ENCODE measurements at places on chromosomes 13 and 19.
A peak's percentile ranks its signal among the peaks of the same experiment; 100 is the strongest.

DNA sequence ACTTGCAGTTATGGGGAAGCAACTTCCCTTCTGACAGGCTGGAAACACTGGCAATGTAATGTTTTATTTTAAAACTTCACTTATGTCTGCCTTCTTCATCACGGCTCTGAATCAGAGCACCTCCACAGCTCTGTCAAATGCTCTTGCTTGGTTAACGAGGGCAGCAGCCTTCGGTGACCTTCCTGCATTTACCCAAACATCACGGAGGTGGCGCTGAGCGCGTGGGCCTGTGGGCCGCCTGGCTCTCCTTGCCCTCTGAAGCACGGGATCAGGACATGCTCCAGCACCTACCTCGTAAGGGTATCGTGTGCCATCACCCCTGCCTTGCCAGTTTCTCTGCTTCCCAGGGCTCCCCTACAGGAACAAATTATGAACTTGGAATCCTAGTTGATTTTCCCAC, 310.0 kb downstream of the TEX29 start:
- no peaks in the 10 kb centered on the region for H3K36me3 ChIP-seq
- H3K27ac ChIP-seq: no peak overlapping the region
- no peak overlapping the region for H3K4me3 ChIP-seq
- no peaks in the 10 kb centered on the region for H3K4me1 ChIP-seq

- peaks cover 29% of the 10 kb centered on the region for H3K4me1 ChIP-seq
- no peaks in the 10 kb centered on the region for H3K27me3 ChIP-seq
- H3K27ac ChIP-seq: no peak overlapping the region
- DNase-seq: peak; percentile 89
- peaks cover 5% of the 10 kb centered on the region for H3K36me3 ChIP-seq
Measured at GRCh38 chr19:6021878-6022569, 44.1 kb upstream of the RANBP3 start.

DNA sequence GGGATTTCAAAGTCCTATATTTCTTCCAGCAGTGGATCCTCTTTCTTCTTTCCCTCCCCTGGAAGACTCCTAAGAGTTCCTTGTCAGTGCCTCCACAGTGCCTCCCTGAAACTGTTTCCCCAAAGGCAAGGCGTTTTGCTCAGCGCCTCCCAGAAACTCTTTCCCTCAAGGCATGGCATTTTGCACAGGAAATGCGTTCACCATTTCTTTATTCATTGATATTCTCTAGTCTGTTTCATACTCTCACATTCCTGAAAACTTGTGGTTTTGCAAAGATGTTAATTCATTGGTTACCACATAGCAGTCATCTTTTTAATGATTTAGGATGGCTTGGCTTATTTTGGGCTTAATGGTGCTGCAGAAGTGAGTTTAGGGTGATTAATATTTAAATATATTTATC, 177.3 kb upstream of the SLC10A2 start:
- no peaks in the 10 kb centered on the region for H3K4me1 ChIP-seq
- no peak overlapping the region for H3K4me3 ChIP-seq
- no peaks in the 10 kb centered on the region for H3K27me3 ChIP-seq
- no peak for DNase-seq
- H3K27ac ChIP-seq: no peak overlapping the region
- no peaks in the 10 kb centered on the region for H3K36me3 ChIP-seq

- no peaks in the 10 kb centered on the region for H3K27me3 ChIP-seq
- H3K27ac ChIP-seq: no peak overlapping the region
- no peak overlapping the region for H3K4me3 ChIP-seq
- H3K4me1 ChIP-seq: no peaks in the 10 kb centered on the region
- H3K36me3 ChIP-seq: no peaks in the 10 kb centered on the region
Measured at GRCh38 chr13:97627566-97627965, 193.6 kb downstream of the RAP2A start.

DNA sequence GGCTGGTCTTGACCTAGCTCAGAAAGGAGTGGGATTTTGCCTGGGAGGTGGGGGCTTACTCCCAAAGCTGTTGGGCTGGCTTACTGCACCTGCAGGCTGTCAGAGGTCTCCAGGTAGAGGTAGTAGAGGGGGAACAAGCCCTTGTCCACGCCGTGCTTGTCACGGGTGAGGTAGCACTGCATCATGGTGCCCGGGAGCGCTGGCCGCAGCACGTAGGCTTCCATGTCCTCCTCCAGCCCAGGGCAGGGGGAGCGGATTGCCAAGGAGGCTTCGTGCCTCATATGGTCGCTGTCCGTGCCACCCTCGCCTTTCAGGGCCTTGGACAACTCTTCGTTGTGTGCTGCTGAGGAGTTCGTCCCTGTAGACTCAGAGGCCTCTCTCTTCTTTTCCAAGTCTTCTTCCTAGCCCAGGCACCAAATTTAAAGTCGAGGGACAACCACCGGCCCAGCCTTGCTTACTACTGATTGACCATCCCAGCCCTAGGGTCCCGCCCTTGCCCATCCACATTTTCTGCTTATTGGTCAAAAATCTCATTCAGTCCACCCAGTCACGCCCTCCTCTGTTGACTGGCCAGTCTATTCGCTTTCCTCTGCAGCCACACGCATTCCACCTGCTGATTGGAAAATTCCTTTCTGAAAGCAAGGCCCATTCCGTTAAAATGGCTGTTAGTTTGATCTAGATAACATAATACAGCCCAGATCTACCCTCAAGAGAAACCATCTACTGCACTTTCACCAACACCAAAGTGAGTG, 10.5 kb downstream of the TULP2 start:
- no peak overlapping the region for H3K27ac ChIP-seq
- H3K4me1 ChIP-seq: no peaks in the 10 kb centered on the region
- no peaks in the 10 kb centered on the region for H3K27me3 ChIP-seq
- H3K36me3 ChIP-seq: no peaks in the 10 kb centered on the region

GRCh38 chr13:112057439-112057735, 9.6 kb upstream of the SOX1 start:
- no peaks in the 10 kb centered on the region for H3K36me3 ChIP-seq
- no peak for DNase-seq
- H3K27me3 ChIP-seq: peaks cover 96% of the 10 kb centered on the region
- no peak overlapping the region for H3K4me3 ChIP-seq
- no peak overlapping the region for H3K27ac ChIP-seq

- H3K4me3 ChIP-seq: no peak overlapping the region
- no peaks in the 10 kb centered on the region for H3K27me3 ChIP-seq
- H3K4me1 ChIP-seq: peaks cover 17% of the 10 kb centered on the region
- no peaks in the 10 kb centered on the region for H3K36me3 ChIP-seq
Measured at GRCh38 chr13:94309997-94310855, 169.3 kb downstream of the DCT start.

- no peaks in the 10 kb centered on the region for H3K27me3 ChIP-seq
- H3K27ac ChIP-seq: no peak overlapping the region
- H3K4me1 ChIP-seq: no peaks in the 10 kb centered on the region
- no peak overlapping the region for H3K4me3 ChIP-seq
- no peaks in the 10 kb centered on the region for H3K36me3 ChIP-seq
Measured at GRCh38 chr19:14761607-14762006, 16.8 kb downstream of the ADGRE2 start.
